ENCODE measurements at places on chromosomes 3 and 15.

DNA sequence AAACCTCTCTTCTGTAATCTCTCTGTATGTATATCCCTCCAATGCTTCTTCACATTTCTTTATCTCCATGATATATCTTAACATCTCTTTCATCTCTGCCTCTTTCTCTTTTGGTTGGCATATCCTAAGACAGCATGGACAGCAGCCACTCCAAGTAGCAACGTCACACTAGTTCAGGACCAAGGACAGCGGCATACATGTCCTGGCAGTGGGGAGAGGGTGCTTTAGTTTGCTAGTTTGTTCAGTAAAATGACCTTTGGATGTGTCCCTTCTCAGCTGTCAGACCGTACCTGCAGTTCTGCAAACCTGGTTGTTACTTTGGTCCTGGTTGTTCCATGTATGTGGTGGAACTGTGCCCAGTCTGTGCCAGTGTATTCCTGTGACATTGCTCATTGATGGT lies 225.6 kb upstream of the ROPN1 start:
- no peak for DNase-seq

- no peak for DNase-seq
Observed at GRCh38 chr3:143237077-143237627, 117.6 kb downstream of the CHST2 start.

GRCh38 chr3:23723930-23724329 lies 81.8 kb upstream of the UBE2E1 start:
- DNase-seq: no peak

DNA sequence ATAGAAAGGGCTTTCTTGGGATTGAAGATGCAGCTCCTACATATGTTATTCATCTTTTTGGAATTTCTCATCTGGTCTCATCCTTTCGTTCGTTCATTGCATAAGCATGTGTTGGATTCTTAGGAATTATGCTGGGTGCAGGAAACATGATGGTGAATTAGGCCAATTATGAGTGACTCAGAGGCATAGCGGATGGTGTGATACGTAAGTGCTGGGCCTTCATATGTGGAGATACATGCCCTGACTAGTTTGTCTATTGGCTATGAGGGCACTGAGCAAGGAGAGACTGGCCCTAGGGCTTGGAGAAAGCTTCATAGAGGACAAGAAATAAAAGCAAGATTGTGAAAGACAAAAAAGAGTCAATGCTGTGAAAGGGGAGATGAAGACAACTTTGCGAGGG lies 235.1 kb downstream of the MYRIP start:
- DNase-seq: no peak

- no peak for DNase-seq
Observed at GRCh38 chr3:60053526-60054265, 1003.9 kb upstream of the CFAP20DC start.

- no peak for DNase-seq
Observed at GRCh38 chr3:141795741-141796080, 32.5 kb downstream of the GRK7 start.

- DNase-seq: no peak
Observed at GRCh38 chr3:3860235-3860634, 61.0 kb downstream of the LRRN1 start.

DNA sequence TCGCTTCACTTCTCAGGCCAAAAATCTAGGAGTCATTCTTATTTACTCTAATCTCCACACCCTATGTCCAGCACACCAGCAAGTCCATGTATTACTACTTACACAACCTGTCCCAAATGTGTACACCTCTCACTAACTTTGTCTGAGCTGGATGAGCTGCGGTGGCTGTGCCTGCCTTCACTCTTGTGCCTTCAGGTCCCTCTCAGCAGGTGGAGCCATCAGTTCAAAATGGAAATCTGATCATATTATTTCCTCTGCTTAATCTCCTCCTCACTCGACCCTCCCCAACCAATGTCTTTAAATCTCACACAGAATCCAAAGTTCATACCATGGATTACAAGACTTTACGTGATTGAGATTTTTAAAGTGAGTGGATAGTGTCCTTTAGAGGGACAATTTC lies 82.8 kb downstream of the SSR3 start:
- DNase-seq: no peak

DNA sequence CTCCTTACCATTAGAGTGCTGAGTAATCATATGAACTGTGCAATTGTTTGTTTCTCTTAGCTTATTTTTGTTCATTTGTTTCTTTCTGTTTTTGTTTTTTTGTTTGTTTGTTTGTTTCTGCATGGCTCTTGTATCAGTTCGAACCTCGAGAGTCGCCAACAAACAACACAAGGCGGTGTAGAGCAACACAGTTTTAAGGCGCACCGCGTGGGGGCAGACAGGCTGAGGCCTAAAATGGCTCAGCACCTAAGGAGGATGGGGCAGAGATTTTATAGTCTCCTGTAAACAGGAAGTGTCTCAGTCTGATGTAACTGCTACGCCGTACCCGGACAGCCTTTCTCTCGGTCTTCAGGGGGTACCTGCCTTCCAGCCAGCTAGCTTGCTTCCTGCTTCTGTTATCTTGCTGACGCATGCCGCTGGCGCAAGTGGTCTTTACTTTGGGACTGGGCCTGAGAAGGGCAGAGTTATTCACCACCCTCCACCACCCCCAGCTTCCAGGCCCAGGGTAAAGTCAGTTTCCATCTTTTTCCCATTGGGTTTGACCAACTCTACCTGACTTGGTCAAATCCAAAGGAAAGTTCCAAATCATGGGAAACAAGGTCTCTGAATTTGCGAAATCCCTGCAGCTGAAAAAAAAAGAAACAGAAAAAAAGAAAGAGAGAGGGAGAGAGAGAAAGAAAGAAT lies 25.8 kb upstream of the MFGE8 start:
- DNase-seq: no peak

DNA sequence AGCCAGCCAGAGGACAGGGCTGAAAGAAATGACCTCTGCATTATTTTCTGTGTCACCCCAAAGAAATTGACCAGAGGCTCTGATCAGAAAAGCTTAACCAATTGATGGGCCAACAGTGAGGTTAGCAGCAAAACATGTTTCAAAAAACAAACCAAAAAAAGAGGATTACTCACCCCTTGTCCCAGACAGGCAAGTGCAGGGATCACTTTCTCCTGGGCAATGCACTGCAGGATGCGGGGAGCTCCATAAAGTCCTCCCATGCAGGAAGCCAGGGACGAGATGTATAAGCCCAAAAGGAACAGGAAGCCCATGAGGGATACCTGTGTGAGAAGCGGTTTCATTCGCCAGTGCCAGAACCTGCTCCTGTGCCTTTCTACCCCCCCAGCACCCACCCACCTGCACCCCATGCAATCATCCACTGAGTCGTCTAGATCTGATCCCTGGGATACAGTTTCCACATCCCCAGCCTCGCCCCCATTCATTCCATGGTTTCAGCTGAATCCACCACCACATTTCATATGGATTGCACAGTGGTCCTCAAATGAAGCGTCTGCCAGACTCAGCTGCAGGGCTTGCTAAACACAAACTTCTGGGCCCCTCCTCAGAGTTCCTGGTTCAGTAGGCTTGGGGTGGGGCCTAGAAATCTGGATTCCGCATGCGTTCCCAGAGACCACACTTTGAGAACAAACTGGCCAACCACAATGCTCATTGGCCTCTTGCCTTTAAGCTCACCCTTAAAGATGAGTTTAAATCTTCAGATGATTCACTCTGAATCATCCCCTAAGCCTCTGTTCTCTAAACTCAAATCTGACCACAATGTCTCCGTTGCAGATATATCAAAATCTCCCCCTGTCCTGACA lies 54.4 kb upstream of the HEG1 start:
- DNase-seq: no peak

DNA sequence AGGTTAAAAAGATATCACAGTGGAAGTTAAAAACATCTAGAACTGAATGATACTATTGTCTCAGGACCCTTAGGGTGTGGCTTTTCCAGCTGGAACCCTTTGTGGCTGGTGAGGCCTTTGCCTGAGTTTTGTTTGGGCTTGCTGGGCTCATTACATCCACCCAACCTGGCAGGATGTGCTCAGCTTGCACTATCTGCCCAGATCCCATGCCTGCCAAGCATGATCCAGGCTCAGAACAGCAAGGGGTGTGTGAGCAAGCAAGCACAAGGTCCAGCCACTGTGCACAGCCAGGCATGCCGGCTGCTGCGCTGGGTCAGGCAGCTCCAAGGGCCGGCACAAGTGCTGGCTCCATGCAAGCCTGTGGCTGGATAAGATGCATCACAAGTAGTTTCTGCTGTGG lies 512.7 kb upstream of the CDIN1 start:
- no peak for DNase-seq

Data from activated CD8-positive, alpha-beta memory T cell treated with anti-CD3 and anti-CD28 coated beads for 48 hours (primary cell).